Epithelial cell of esophagus (primary cell): ENCODE measurements at places on chromosomes 7 and 10.

DNA sequence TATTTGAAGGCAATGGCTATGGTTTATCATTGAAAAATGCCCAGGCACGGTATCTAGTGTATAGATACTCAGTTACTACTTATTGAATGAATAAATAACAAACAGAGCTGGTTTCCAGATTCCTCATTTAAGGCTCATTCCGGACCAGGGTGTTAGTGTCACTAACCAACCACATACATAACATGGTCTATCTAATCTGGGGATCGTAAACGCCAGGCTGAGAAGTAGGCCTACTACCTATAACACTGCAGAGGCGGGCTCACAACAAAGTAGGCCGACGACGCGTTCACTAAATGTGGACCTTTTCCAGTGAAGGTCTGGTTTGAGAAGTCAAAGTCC, 423 bp downstream of the LSM5 start:
- DNase-seq = no peak

GRCh38 chr7:96700516-96700915, 9.1 kb downstream of the SEM1 start:
- peak; percentile 23 for DNase-seq

DNA sequence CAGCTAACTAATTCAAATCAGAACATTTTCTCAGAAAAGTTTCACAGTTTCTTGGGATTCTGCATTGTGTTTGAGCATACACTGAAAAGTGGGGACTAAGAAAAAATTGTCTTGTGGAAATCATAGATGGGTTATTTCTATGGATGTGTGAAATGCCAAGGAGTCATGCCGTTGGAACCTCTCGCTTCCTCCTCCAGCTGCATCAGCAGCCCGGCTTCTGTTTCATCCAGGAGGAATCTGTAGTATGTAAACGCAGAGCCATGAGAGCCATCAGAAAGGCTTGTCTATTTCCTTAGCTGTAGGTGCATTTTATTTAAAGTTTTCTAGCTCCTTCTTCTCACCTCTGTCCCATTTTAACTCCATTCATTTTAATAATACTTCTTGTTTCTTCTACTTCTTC, 1144.1 kb downstream of the GATA3 start:
- peak; percentile 58 for DNase-seq

DNA sequence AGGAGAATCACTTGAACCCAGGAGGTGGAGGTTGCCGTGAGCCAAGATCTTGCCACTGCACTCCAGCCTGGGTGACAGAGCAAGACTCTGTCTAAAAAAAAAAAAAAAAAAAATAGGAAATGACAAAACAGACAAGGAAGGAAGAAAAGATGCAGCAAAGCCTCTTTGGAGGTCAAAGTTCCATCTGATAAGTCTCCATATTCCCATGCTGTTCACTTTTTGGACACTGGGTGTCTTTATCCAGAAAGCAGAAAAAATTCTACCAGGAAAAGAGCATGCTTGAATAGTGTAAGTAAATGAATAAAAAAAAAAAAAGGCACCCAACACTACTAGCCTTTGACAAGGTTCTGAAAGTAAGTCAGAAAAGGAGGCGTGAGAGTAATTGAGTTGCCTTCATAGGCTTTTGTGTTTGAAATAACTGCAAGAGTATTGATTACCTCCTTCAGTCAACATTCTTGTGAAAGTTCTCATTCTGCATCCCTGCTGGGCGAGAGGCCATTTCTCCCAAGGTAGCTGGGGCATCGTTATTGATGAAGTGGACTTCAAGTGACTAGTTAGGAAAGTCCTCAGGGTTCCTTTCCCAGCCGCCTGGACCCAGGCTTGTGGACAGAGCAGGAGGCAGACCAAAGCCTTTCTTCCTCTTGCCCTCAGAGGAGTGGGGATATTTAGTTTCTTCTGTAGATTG, 133.3 kb upstream of the KIF5B start:
- DNase-seq = peak; percentile 16

- DNase-seq = no peak
Measured at GRCh38 chr7:117122536-117122935, 169.2 kb downstream of the ST7 start.

- DNase-seq = peak; percentile 74
Measured at GRCh38 chr10:26855186-26855585, 5.6 kb downstream of the ABI1 start.

GRCh38 chr10:6301488-6302075, 98.8 kb downstream of the PFKFB3 start:
- DNase-seq = peak; percentile 26

DNA sequence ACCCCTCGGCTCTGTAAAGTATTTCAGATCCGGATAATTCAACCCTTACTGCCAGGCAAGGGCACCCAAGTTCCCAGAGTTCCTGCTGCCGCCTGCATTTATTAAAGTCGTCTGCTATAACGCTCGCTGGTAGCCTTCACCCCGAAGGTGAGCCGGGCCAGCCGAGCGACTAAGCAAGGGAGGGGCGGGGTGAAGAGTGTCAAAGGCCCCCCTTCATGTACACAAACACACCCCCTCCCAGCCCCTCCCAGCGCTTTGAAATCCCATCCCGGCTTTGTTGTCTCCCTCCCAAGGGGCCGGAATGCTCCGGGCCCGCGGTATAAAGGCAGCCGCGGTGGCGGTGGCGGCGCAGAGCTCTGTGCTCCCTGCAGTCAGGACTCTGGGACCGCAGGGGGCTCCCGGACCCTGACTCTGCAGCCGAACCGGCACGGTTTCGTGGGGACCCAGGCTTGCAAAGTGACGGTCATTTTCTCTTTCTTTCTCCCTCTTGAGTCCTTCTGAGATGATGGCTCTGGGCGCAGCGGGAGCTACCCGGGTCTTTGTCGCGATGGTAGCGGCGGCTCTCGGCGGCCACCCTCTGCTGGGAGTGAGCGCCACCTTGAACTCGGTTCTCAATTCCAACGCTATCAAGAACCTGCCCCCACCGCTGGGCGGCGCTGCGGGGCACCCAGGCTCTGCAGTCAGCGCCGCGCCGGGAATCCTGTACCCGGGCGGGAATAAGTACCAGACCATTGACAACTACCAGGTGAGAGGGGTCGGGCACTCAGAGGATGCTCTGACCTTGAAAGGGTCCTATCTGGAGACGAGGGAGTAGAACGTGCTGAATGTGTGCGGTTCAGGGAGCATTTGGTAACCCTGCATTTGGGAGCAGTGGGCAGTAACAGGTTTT, at the start of gene DKK1:
TSS of gene DKK1 (plus strand) at position 349 of the 889 bp plus-strand sequence. CDS start at position 503, 154 bp downstream.
- peak; percentile 89 for DNase-seq

DNA sequence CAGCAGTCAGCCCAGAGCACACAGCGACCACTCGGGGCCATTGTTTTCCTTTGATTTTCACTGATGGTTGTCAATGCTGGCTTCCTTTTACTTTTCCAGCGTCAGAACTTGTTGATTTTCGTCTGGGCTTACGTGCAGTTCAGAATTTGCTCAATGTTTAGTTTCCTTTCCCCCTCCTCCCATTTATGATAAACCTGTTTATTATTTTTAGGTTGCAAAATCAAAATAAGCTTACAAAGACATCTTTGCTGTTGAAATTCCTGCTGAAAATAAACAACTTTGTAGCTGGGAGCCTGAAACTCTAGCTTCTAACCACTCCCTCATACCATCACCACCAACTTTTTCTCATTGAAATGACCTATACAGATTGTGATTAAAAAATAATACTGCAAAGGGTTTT, 83.1 kb upstream of the LYZL1 start:
- no peak for DNase-seq

DNA sequence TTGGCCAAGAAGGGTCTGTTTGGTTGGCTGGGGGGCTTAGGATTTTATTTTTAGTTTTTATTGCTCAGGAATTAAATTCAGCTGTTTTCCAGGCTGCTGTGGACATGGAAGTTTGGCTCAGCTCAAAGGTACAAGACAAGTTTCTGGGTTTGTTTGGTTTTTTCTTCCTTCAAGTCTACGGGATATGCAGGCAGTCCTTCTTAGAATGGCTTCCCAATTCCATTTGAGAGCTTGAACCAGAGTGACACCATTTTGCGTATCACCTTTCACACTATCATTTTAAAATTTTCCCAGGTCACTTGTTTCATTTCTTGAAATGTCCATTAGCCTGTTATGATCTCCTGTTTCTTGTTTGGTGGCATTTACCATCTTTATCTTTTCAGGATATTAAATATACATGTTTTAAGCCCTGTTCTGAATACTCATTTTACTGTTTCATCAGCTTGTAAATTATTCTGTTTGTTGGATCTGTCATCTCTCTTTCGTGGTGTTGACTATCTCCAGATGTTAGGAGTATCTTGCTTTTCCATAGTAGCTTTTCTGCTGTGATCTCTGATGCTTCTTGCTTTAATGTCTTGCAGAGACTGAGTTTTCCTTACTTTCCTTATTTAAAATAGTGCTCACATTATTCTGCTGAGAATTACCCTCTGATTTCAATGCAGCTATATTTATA, 9.4 kb upstream of the TMEM168 start:
- DNase-seq = no peak

GRCh38 chr10:48453451-48454301, 147.2 kb downstream of the MAPK8 start:
- DNase-seq = no peak

- DNase-seq = no peak
Measured at GRCh38 chr10:11704092-11704491, 38.1 kb upstream of the ECHDC3 start.

DNA sequence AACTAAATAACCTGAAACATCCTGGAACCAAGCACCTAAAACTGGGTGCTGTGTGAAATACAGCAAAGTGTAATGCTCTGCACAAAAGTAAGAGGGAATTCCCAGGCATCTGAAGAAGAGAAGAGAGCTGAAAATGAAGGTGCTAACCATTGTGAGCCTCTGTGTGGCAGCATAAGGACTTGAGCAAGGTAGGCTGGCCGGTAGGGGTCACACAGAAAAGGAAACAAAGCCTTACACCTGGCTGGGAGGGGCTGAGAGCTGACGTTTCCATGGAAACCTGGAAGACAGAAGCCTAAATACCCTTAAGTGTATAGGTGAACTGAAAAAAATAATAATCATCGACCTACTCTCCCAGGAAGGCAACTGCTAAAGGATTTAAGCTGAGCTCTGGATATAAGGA, 48.6 kb downstream of the CUL1 start:
- DNase-seq = peak; percentile 27

GRCh38 chr10:71899665-71900412, 48.8 kb upstream of the PSAP start:
- no peak for DNase-seq

- DNase-seq = no peak
Measured at GRCh38 chr10:30902621-30903396, 128.9 kb downstream of the ZNF438 start.

- no peak for DNase-seq
Measured at GRCh38 chr10:88361995-88362807, 220.9 kb downstream of the RNLS start.

DNA sequence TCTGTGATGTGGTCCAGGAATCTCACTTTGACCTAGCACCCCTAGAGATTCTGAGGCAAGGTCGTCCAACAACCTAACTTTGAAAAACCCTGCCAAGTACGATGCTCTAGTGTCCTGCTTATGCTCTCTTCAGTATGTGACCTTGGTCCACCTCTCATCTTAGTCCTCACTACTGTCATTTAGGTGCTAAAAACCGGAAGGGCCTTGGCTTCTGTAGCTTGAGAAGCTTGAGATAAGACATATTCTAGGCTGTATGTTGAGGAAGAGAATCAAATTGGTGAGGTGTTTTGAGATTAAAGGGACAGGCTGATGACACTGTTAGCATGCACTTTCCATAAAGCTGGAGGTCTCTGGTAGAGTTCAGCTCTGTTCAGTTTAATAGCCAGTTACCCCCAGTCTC, 57.0 kb upstream of the MTPN start:
- no peak for DNase-seq

DNA sequence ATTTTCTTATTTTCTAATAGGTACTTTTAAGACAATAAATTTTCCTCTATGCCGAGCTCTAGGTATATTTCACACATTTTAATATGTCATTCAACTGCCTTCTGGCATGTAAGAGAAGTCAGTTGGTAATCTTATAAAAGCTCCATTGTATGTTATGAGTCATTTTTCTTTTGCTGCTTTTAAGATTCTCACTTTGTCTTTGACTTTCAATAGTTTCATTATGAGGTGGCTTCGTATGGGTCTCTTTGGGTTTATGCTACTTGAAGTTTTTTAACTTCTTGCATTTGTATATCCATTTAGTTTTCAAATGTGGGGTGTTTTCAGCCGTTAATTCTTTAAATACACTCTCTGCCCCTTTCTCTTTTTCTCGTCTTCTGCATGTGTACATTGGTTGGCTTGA, 80.5 kb downstream of the ABCA13 start:
- DNase-seq = peak; percentile 30

DNA sequence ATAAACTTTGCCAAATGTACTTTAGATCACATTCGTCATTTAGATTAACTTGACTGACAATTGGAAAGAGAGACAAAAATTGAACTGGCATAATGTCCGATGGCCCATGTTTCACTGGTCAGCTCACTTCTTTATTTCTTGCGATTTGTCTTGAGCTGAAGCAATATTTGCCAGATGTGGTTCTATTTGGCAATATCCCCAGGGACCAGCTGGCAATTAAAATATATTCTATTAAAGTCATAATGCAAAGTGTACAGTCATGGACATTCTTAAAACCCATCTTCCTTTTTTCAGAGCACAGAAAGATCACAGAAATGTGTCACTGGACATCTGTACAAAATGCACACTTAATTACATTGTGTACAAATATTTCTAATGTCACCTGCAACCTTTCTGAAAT, 26.3 kb downstream of the NEBL start:
- no peak for DNase-seq

DNA sequence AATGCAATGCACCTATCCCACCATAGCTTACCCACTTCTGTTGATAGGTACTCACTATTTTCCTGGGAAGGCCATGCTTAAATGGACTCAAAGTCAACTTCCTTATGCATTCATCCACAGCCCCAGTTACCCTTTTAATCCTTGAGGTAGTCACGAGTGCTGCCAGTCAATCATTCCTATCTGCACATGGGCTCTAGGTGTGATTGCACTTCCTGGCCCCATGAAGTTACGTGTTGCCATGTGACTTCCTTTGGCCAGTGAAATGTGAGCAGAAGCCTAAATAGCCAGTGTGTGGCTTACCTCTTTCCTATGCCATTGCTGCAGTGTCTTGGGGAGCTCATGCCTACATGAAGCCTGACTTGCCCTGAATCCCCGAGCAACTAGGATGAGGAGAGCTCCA, 23.5 kb upstream of the EIF5AL1 start:
- no peak for DNase-seq

DNA sequence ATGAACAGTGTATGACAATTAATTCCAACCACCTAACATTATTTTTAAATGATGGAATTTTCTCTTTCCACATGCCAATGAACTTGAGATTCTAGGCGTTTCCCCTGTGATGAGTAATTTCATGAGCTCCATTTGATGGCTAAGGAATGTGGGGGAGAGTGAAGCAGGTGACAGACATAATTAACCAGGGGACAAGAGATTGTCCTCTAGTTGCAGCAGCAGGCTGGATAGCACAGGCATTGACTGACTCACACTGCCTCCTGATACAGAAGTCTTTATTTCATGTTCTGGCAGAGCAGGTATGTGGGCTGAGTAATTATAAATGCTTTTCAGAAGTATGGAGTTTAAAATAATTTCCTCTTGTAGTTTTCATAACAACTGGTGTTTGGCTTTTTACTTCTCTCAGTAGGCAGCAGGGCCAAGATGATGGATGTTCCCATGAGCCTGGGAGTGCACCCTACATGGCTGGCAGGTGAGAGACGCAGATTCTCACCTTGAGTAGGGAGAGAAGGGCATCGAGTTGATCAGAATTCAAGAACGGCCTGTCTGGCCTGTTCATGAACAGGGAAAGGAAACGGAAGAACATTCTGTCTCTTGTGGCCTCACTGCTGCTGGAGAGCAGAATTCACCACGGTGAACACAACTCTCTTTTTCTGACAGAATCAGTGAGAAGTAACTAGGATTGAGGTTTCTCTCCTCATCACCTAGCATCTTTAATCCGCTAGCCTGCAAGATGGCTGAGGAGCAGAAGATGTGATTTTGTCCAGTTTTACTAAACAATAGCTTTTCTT, 118.8 kb downstream of the AOAH start:
- peak; percentile 87 for DNase-seq

- DNase-seq = peak; percentile 61
Measured at GRCh38 chr10:35011771-35012191, 78.4 kb downstream of the CUL2 start.
